Stimulated activated CD8-positive, alpha-beta memory T cell treated with anti-CD3 and anti-CD28 coated beads, Interleukin-4, amount 100 ng/mL, for 4 hours (primary cell): ENCODE measurements at places on chromosomes 2 and 18.

GRCh38 chr2:80141007-80141726 lies 163.4 kb downstream of the LRRTM1 start:
- DNase-seq: no peak

- no peak for DNase-seq
Observed at GRCh38 chr18:7803956-7804469, 236.9 kb downstream of the PTPRM start.

DNA sequence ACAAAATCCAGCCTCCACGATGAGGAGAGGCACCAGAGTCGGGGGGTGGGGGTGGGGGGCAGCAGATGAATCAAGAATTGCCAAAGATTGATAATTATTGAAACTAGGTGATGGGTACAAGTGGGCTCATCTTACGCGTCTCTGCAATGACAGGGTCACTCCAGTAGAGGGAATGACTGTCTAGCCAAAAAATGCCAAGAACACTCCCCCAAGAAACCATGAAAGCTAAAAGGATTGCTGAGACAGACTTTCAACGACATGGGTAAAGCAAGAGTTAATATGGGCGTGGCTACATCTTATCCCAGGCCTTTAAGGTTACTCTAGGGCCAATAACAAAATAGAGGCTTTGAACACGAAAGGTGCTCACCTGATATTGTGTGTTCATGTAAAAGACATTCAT lies 86.5 kb downstream of the STK39 start:
- DNase-seq: no peak

DNA sequence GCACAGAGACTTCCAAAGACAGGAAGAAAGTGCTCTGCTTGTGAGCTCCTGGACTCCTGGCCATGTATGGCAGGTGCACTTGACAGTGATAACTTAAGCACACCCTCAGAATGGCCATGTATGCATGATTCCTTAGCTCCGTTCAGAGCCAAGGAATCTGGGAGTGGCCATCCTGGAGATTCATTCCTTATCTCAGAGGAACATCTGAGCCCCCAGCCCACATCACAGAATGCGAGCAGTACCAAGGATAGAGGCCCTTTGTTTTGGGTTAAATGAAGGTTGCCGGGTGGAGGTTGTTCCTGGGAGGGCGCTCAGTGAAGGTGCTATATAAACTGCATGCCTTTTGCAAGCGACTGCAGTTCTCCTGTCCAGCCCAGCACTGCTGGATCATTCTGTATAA lies 26.9 kb downstream of the DIPK1C start:
- no peak for DNase-seq

- DNase-seq: no peak
Observed at GRCh38 chr2:172858473-172858745, 122.8 kb downstream of the RAPGEF4 start.
